Stimulated activated CD8-positive, alpha-beta memory T cell treated with anti-CD3 and anti-CD28 coated beads, Interleukin-7, amount 100 ng/mL, for 4 hours (primary cell): ENCODE measurements at places on chromosomes 6 and 20.

DNA sequence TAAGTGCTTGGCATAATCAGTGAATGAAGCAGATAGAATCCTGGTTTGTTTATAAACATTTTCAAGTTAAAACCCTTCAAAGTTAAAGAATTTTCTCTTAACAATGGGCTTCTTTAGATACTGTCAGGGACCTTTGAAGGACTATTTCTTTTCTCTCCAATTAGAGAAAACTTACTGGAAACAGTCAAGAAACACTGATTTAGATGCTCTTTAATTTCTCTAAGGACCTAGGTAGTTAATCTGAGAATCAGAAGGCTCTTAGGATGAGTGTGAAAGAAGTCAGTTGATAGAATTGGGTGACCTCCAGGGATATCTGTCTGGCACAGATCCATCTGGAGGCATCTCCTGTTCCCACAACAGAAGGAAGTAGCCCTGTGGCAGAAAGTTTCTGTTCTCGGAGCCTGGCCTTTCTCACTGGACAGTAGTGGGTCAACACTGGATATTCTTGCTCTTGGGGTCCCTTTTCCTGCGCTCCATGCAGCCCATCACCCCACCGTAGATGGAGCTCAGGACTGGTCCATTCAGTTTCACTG lies 22.5 kb downstream of the KIAA0408 start:
- DNase-seq, result no peak

DNA sequence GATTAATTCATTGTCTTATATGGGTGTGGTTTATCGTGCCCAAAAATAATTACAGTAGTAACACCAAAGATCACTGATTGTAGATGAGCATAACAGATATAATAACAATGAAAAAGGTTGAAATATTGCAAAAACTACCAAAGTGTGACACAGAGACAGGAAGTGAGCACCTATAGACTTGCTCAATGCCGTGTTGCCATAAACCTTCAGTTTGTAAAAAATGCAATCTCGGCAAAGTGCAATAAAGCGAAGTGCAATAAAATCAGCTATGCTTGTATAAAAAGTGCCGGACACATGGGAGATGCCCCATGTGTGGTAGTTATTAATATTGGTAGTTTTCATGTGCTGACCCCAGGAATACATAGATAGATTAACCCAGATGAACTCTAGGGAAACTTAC lies 192.6 kb downstream of the NRN1 start:
- DNase-seq, result no peak

GRCh38 chr6:168903613-168904345 lies 349.9 kb downstream of the THBS2 start:
- no peak for DNase-seq

- DNase-seq, result no peak
Observed at GRCh38 chr6:131555992-131556391, 17.0 kb upstream of the ARG1 start.

GRCh38 chr6:137811916-137812553 lies 55.0 kb upstream of the TNFAIP3 start:
- DNase-seq, result no peak
